ENCODE measurements at places on chromosomes 2 and 18.

DNA sequence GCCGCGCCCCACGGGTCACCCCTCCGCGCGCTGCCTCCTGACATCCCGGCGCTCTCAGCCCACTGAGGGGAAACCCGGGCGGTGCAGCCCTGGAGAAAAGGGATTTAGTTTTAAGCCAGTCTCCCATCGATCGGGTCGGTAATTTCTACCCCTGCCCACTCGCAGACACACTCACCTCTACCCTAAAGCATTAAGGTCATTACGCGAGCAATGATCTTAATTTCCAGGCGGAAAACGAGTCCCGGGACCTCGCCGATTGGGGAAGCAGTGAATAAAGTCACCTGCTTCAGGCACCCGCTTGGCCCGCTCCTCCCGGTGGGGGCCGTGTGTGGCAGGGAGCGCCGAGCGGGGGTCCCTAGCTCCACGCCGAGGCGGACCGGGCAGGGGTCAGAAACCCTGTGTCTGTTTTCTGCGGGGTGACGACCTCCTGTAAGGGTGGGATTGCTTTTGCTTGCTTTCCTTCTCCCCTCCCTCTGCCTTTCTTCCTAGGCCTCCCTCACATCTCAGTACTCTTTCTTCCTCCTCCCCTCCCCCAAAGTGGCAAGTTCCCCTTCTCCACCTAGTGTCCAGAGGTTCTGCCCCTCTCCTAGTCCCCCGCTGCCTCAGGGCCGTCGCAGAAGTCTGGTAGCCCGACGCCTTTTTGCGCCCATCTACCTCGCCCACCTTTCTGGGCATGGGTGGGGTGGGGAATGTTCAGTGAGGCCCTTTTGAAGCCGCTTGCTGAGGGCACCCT lies 142.6 kb downstream of the MEIS1 start:
- DNase-seq = peak; percentile 51

DNA sequence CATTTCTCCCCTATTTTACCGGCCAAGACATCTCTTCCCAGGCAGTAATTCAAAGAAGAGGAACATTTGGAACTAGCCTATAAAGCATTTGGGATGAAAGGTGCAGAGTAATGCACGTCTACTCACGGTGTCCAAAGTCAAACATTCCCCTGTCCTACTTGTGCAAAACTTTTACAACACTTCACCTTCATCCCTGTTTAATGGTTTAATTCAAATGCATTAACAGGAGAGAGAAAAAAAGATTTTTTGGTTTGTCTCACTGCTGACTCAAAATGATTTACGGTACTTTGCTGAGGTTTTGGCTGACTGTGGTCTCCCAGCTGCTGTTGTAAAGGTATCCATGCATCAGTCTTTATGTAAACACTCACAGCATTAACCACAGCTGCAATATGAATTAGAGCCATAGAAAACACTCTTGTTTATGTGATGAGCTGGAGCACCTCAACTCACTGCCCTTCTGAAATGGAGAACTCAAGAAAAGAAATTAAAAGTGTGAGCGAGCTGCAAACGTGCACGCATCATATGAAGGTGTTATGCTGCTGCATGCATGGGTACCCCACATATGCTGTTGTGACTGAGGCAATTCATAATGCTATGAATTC lies 220.5 kb downstream of the PIEZO2 start:
- DNase-seq = no peak

DNA sequence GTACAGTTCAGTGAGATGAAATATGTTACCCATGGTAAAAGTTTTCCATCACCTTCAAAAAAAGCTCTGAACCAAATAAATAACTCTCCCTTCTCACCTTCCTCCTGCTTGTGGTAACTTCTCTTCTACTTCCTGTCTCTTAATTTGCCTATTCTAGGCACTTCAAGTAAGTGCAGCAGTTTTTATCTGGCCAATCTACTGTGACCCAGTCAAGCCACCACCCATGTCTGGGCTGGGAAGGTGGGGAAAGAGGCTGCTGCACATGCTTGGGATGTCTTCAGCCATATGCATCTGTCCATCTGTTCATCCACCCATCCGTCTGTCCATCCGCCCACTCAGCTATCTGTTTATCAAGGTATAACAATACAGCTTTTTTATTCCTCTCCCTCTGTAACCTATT lies 31.6 kb downstream of the ZNF532 start:
- no peak for DNase-seq

DNA sequence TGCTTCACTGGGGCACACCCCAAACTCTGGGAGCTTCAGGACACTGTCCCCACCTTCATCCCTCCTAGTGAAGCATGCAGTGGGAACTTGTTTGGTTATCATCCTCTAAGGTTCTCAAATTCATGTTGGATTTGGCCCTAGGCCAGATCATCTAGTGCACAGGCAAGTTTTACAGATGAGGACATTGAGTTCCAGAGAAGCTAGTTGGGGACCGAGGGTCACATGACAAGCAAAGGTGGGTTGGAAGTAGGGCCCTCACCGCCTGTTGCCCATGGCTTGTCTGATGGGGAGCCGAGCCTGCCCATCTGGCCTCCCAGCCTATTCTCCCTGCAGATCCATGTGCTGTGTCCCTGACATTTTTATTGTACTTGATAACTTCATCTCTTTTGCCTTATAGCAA lies 2.8 kb downstream of the PRKCE start:
- no peak for DNase-seq

- DNase-seq = no peak
These were observed 382.9 kb upstream of the CELF4 start for GRCh38 chr18:37948471-37948870.

DNA sequence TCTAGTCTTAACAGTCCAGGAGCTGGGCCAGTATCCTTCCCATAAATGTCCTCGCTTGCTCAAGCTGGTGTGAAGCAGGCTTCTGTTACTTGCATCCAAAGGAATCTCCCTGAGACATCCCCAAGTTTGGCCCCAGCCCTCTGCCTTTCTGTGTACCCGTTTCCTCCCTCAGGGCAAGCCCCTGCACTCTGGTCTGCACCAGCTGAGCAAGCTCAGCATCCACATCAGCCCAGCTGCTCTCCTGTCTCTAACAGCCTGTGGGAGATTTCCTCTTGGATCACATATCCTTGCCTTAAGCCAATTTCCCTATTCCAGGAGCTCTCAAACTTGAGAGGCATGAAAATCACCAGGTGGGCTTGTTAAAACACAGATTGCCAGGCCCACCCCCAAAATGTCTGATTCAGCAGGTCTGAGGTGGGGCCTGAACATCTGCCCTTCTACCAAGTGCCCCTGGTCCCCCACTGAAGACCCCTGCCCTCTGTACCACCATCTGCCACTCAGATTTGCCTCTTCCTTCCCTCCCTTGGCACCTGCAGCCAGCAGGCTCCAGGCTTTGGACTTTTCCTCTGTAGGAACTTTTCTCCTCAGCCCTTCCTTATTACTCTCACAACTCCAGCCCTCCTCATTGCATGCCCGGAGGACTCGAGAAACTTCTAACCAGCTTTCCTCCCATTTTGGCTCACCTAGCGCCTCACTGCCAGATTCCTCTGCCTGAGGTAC lies 32.1 kb downstream of the REEP1 start:
- no peak for DNase-seq

DNA sequence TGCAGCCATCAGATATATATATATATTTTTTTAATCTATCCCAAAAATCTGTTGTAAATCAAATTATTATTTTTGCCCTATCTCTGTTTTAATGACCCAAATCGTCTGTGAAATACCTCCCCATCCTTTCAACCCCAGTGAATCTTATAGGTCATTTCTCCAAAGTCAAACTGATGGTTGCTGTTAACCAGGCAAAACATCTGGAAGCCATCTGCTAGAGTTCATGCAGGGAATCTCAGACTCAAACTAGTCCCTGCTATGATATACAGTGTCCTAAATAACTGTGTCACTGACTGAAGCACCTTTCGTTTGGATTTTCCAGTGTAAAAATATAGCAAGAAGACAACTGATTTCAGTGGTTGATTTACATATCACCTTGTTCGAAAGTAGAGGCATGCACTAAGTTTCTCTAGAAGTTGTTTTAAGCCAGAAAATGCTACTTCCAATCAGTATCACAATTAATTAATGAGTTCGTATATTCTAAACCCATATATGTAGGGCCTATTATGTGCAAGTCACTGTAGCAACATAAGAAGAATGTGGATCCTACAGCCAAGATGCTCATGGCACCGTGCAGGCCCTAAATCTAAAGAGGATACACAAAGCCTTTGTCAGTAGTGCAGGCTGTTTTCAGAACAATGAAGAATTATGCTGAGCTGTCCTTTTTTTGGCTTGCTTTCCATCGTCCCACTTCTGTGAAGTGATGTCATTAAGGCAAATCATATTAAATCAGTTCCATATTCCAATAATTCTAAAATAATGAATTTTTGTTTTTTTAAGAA lies 566.0 kb downstream of the STK39 start:
- no peak for DNase-seq

DNA sequence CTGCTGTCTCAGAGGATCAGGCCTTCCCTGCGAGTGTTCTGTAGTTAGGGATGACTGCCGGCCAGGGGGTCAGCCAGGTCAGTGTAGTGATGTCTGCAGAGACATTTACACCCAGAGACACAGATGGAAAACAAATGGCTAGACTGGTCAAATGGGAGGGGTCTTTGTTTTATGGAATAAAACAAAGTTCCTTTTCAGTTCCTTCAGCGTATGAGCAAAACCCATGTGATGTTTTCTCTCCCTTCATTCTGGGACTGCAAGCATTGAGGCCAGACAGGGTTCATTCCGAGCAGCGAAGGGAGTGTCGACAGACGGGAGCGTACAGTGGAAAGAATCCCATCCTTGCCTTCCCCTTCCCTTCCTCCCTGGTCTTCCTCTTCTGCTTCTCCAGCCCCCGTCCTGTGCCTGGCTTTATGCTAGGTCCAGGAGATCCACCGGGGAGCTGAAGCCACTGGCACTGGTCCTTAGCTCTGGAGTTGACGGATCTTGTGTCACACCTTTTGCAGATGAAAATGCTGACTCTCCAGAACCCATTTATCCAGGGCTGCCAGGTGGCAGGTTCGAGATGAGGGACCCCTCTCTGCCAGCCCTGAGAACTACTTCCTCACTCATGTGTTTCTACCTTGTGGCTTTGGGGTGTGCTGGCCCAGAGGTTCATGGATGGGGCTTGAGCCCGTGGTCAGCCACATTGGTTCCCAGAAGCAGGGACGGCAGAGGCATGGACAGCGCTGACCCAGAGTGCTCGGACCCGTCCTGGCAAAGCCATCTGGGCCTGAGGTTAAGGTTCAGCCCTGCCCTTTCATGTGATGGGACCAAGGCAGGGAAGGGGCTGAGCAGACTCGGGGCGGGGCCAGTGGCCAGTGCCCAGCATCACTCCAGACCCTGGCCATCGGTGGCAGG lies 24.2 kb downstream of the ITGB1BP1 start:
- DNase-seq = no peak

DNA sequence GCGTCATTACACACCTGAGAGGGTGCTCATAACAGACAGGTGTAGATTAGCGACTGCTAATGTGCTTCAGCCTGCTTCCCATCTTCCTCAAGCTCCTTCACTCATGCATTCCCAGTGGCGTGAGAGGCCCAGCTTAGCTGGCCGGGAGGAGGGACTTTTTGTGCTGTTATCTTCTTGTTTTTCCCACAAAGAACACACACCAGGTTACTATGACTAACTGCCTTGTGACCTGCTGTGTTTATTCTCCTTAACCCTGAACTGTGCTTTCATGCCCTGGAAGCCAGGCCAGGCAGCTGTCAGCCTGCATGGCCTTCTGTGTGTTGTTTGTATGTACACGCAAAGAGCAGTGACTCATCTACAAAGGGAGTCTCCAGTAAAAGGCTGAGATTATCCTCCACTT lies 143.8 kb downstream of the PIEZO2 start:
- DNase-seq = no peak

GRCh38 chr2:8515864-8516533 lies 165.9 kb upstream of the ID2 start:
- DNase-seq = peak; percentile 78

DNA sequence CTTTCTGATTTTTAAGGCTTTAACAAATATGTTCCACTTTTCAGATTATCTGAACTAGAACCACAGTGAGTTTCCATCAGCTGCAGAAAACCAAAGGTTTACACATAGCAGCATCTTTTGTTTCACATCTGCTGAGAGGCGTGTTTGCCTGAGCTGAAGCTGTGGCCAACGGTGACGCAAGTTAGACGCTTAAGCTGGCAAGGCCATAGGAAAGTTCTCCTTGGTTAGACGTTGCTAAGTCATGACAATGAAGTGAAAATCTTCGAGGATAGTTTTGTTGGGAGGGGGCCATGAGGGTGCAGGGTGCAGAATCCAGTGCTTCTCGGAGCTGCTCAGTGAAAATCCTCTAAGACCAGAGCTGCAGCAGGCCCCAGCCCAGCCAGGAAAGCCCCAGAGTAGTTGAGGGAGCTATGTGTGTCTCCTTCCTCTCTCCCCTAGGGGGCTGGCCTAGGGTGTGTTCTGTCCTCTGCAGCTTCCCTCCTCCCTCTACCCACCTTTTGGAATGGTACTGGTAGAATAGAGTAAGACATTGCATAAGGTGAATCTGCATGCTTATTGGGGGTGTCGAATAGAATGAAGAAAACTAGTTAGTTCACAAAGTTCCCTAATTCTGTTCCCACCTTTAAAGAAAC lies 105.4 kb downstream of the FHOD3 start:
- no peak for DNase-seq

DNA sequence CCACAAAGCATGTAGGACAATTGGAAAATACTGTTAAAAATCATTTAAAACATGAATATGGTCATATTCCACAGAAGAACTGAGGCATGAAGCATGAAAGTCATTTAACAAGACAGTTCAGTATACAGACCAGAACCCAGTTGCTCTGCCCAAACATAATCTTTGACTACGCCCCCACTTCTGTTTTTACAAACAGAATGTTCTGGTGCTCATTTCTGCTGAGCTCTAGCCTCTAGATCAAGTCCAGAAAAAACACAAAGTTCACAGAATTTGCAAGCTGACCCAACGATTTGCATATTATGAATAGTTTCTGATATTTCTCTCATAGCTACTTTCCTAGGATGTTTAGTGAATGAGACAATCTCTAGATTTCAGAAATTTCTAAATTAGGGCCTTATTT lies 424.9 kb downstream of the PID1 start:
- DNase-seq = no peak

DNA sequence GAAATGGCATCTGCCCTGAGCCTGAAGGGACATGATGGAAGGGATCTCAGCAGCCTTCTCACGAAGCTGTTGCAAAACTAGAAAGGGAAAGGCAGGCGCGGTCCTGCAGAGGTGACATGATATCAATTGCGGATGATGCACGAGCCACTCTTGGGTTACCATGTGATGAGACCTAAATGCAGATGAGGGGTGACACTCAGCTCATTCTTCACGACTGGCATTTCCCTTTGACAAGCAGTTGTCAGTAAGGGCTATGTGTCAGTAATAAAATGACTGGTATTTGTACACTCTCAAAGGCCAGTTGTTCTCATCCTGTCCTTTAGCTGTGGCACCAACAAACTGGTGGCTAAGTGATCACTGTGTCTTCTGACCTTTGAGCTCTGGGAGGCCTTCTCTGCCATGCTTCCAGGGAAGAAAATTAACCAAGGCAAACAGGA lies 273.6 kb downstream of the ETAA1 start:
- no peak for DNase-seq

- DNase-seq = no peak
These were observed 133.5 kb downstream of the TMEM182 start for GRCh38 chr2:102895376-102895775.

DNA sequence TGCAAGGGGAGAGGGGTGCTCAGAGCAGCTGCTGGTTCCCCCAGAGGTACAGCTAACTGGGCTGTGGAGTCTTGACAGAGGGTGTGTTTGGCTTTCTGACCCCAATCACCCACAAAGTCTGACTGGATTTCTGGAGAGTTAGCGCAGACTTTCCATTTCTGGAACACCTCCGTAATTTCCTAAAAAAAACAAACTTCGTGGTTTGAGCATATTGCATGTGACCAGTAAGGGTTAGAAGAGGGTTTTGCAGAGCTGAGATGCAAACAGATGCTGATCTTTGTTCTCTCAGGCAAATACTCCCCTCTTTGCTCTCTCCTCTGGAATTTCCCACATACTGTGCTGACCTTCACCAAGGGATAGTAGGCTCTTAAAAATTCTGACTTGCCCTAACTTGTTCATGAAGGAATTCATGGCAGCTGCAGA lies 44.5 kb upstream of the TMEM247 start:
- no peak for DNase-seq
